ENCODE measurements at places on chromosomes 6 and 20.
A peak's percentile ranks its signal among the peaks of the same experiment; 100 is the strongest.

DNA sequence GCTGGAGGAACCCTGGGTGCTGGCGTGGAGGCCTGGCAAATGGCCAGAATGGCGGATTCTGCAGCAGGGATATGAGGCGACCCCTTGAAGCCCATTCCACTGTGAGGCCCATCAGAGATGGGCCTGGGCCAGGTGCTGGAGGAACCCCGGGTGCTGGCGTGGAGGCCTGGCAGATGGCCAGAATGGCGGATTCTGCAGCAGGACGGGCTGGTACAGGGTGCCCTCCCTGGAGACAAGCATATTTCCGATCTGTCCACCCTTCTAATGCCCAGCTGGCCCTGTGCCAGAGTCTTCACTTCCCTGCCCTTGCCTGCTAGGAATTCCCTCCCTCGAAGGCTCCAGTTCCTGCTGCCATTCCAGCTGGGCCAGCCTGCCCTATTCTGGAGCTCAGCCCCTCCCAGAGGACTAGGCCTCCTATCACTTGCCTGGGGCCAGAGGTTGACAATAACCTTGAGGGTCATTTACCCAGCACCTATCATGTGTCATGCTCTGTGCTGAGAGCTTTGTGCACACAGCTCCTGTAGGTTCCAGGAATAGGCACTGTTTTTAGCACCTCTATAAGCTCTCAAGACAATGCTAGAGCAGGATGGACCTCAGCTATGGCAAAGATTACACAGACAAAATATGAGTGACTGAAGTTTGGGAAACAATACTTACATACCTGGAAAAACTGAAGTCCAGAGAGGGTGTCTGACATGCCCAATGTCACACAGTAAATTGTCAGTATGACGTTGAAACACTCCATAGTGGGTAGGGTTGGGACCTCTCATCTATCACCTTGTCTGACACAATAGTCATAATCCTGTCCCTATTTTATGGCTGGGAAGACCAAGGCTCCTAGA is 21.4 kb downstream of the SUN5 start:
- DNase-seq, result no peak

GRCh38 chr6:16274885-16275589 is 36.6 kb downstream of the GMPR start:
- no peak for DNase-seq

DNA sequence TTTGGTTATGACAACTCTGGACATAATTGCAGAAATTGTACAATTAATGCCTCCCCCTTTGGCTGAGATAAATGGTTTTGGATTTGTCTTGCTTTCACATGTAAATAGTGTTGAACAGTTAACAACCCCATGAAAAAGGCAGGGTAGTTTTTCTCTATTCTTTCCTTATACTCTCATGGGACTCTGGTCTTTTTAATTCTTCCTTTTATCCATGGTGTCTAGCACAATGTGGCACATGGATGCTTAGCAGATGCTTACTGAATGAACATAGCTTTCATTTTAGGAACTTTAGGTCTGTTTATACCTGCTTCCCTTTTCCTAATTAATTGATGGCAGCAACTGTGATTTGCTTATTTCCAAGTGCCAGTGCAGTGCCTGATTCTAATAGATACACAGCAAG is 75.6 kb downstream of the NCOA3 start:
- no peak for DNase-seq

GRCh38 chr6:168951217-168951616 is 302.4 kb downstream of the THBS2 start:
- no peak for DNase-seq

DNA sequence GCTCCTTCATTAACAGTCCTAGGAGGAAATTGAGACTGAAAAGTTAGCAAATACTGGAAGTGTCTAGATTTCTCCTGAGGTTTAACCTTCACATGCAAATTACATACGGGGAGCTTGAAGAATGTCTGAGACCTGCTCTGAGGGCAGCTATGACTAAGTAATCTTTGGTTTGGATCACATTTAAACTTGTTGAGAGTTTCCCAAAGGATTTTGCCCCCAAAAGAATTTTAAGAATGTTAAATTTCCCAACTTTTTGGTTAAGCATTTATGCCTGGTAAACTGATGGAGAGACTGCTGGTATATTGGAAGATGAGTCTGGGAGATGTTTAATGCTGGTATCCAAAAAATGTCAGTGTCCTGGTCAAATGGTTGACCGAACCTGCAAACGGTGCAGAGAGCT is 97.0 kb downstream of the RREB1 start:
- DNase-seq, result no peak

GRCh38 chr20:47389867-47390347 is 33.4 kb upstream of the ZMYND8 start:
- DNase-seq, result no peak

DNA sequence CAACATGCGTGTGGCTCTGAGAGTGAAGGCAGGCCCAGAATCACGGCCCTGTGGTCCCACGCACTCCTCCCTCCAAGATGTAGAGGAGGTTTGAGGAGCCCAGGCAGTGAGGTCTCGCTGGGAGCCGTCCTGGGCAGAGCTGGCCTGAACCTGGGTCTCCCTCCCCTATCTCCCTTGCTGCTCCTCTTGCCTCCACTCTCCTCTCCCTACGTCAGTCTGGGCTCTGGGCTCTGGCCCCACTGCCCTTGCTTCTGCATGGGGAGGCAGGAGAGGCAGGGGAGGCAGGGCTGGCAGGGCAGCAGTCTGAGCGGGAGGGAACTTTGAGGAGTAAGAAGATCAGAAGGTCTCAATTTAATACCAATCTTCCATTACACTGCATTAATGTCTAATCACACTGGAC is 375.1 kb downstream of the ZFAND3 start:
- DNase-seq, result no peak

GRCh38 chr6:134908906-134909516 is 40.9 kb downstream of the ALDH8A1 start:
- DNase-seq, result no peak

DNA sequence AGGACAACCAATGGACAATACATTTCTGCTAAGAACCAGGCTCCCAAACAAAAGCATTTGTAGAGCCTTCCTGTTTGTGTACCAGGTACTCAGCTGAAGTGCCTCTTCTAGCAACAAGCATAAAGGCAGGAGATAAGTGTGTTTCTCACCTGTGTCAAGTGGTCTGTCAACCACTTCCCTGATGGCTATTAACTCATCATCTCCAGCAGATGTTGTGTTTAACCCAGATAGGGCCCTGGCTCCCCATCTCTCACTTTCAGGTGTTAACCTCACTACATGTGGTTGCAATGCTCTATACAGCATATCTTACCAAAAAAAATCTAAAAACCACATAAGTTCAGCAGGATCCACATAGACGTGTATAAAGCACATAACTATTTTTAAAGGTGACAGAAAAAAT is 9.6 kb upstream of the IL17A start:
- DNase-seq, result no peak

GRCh38 chr6:158605266-158605878 is 39.2 kb downstream of the DYNLT1 start:
- peak; percentile 48 for DNase-seq

DNA sequence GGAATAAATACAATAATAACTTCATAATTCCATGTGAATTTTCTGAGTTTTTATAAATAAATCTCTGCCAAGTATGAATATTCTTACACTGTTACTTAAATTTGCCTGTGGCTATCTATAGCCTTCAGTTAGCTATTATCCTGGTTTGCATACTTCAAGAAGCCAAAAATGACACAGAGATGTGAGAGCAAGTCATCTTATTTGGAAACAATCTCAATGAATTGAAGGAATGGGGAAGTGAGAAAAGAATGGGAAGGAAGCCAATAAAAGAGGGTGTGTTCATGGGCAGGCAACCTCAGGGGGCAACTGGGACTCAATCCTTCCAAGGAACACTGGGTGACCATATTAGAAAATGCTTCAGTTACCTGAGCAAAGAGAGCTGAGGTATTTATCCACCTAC is 9.9 kb downstream of the HAO1 start:
- no peak for DNase-seq

- DNase-seq, result no peak
Measured at GRCh38 chr6:32046450-32047083, 8.4 kb downstream of the CYP21A2 start.

DNA sequence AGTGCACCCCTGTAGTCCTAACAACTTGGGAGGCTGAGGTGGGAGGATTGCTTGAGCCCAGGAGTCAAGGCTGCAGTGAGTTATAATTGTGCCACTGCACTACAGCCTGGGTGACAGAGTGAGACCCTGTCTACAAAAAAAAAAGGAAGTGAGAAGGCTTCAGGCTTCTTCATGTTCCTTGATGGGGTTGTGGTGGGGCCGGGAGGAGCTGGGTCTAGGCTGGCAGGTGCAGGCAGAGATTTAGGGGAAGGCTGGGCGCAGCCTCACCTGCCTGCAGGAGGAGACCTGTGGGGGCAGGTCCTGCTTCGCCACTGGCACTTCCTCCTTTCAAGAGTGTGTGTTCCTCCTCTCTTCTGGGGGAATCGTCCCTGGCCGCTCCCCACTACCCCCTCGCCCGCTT is 63.9 kb downstream of the CHMP4B start:
- no peak for DNase-seq

DNA sequence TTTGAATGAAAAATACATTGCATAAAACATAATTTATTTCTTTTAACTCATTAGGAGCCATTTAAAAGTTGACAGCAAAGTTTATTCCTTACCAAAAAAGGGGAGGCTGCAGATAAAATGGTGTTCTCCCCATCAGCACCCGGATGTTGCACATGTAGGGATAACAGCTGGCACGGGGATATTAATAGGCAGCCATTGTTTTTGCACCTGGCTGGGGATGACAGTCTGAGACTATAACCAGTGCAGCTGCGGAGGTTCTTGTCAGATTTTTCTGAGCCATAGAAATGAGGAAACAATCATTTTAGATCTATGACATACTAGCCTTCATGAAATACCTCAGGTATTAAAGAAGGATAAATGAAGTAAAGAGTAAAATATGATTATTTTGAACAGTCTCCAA is 20.1 kb upstream of the HECA start:
- DNase-seq, result no peak

GRCh38 chr6:79438030-79438429 is 99.2 kb downstream of the LCA5 start:
- DNase-seq, result no peak

DNA sequence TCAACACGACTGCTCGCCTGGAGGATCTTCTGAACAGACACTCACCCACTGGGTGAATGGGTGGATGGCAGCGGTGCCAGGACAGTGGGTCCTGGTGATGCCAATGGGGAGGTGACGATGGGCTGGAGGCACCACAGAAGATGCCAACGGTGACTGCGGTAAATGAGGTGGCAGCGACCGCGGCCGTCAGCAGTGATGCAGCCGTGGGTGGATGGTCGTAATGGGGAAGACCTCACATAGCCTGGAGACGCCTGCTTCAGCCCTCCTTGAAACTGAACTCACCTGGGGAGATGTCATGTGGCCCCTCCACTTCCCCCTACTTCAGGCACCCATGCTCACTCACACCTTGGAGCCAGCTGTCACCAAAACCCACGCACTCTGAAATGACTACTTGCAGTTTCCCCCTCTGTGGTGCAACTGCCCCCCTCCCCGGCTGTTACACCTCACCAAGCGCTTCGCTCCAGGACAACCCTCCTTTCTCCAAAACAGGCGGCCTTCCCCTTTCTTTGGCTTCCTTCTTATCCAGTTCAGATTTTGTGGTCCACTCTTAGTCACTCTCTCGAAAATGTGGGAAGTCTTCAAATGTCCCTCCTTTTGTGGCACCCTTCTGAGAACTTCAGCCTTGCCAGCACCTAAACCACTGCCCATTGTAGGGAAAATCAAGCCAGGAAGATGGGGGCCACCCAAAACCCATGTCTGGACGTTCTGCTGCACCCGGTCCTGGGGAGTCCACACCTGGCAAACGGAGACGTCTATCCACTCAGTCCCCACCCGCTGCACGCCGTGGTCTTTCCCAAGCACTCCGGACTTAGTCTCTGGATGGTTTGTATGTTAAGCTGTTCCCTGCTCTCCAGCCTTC is 10.4 kb upstream of the ABHD16B start:
- DNase-seq, result no peak

DNA sequence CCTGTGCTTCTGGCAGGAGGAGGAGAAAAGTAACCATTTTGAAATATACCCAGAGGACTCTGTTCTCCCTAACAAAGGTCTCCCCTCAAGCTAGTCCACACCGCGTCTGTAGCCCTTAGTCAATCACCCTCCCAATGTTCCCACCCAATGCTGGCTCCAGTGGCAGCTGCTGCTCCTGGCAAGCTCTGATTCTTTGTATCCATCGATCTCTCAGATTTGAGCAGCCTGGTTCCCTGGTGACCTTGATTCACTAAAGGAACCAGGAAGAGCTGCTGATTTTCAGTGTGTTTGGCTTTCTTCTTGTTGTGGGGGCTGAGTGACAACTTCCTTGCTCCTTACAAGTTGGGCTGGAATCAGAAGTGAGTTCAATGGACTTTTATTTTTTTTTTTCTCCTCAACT is 68.5 kb downstream of the FOXC1 start:
- no peak for DNase-seq

DNA sequence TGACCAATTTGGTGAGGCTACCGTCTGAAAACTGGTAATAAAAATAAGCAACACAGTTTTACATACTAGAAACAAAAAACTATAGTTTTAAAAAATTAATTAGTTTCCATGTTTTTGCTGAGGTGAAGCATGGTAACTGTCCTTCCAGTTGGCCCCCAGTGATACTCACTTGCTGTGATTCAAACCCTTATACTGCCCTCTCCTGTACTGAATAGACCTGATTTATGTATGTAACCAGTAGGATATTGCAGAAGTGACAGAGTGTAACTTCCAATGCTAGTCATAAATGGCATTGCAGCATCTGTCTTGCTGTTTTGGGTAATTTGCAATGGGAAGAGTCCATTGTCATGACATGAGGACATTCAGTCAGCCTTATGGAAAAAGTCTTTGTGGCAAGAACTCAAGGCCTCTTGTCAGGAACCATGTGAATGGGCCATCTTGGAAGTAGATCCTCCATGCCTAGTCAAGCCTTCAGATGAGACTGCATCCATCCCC is 8.9 kb upstream of the CHD6 start:
- DNase-seq, result no peak

GRCh38 chr6:125156496-125156895 is 2.9 kb downstream of the TPD52L1 start:
- DNase-seq, result no peak

DNA sequence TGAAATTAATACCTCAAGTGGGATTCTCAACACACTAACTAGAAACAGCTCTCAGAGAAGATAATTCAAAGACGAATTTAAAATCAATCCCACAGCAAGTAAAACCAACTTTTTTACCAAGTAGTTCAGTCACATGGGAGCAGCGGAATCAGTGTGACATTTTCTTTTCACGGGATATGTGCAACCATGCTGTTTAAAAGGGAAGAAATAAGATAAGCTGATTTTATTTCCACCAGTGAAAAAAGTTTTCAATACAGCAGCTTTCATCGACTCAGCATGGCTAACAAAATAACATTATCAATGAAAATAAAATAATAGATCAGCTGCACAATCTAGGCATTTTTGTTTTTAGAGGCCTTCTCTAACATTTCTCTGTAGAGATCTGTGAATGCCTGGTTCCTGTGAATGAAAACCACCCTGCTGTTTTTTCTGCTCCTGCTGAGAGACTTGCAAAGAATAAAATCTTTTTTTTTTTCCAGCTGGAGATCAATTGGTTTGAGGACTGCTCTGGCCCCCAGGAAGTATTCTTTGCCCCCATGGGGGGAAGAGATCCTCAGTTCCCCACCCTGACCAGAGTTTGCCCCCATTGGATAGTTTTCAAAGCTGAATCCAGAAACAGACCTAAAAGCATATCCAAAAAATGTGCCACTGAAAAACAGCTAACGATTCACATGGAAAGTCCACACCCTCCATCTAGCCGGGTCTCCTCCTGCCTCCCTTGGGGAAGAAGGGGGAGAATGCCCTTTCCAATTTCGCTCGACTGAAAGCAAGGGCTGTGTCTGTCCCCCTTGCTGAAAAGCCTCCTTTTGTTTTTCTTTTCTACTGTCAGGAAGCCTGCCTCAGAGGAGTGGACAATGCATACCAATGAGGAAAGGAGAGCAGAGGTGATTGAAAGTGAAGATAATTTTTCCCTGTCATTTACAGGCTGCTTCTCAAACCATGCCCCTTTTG is 317.6 kb downstream of the PRKN start:
- DNase-seq, result no peak
